Fibroblast of skin of left biceps (primary cell): ENCODE measurements at places on chromosomes 1 and 21.

GRCh38 chr1:221810406-221810805 is 68.5 kb upstream of the DUSP10 start:
- DNase-seq = peak; percentile 71

GRCh38 chr1:216047811-216048572 is 375.3 kb downstream of the USH2A start:
- DNase-seq = no peak

- no peak for DNase-seq
These were observed 65.0 kb downstream of the PRSS38 start for GRCh38 chr1:227880342-227880924.

GRCh38 chr21:15124731-15125130 is 59.9 kb upstream of the NRIP1 start:
- no peak for DNase-seq

DNA sequence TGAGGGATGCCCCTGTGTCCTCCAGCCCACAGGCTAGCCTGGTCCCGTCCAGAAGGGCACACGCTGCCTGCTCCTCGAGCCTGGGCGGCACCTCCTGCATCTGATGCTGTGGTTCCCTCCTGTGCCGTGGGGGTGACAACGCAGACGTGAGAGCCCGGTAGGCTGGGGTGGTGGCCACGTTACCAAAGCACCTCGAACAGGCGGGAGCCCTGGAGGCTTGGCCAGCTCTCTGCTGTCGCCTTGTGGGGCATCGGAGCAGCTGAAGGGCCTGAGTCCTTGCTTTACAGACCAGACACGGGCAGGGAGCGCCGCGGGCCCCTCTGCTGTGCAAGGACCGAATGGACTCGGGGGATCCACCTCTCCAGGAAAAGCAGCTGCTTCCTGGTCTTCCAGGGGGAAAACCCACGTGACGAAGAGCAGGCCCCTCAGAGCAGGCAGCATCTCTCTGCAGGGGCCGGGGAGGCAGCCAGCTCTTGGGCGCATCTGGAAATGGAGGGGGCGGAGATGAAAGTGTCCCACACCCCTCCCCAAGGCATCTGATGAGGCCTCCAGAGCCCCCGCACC is 133.3 kb downstream of the NPHP4 start:
- DNase-seq = no peak

- DNase-seq = peak; percentile 21
These were observed 53.9 kb upstream of the ASPM start for GRCh38 chr1:197200272-197200899.
